Ascending aorta (tissue), 2 donors: ENCODE measurements at places on chromosomes 3 and 15.

- no peaks in the 10 kb centered on the region for H3K27me3 ChIP-seq
- no peak overlapping the region for H3K4me3 ChIP-seq
- no peak for DNase-seq
- H3K36me3 ChIP-seq = no peaks in the 10 kb centered on the region
- no peak overlapping the region for H3K27ac ChIP-seq
These were observed 551.1 kb downstream of the NAALADL2 start for GRCh38 chr3:175410251-175410650.

DNA sequence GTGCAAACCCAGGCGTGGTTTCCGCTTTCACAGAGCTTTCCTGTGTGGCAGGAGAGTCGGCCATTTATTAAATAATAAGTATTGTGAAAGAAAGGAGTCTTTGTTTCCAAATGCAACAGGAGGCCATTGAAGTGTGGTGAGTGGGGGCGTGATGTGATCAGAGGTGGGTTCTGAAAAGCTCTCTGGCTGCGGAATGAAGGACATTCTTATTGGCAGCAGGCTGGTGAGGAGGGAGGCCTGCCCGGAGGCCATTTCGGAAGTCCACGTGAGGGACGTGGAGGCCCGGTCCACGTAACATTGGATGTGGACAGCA lies 11.1 kb downstream of the ARNT2 start:
- no peaks in the 10 kb centered on the region for H3K36me3 ChIP-seq
- no peaks in the 10 kb centered on the region for H3K27me3 ChIP-seq
- H3K4me3 ChIP-seq = no peak overlapping the region
- H3K4me1 ChIP-seq = no peaks in the 10 kb centered on the region
- no peak overlapping the region for H3K27ac ChIP-seq

GRCh38 chr15:74422652-74423430 lies 10.9 kb downstream of the SEMA7A start:
- peaks cover 10% of the 10 kb centered on the region for H3K4me1 ChIP-seq
- peak; percentile 68 for DNase-seq

- H3K27me3 ChIP-seq = no peaks in the 10 kb centered on the region
- H3K36me3 ChIP-seq = no peaks in the 10 kb centered on the region
- H3K4me3 ChIP-seq = no peak overlapping the region
- peak overlapping the region; percentile 61 for H3K27ac ChIP-seq
These were observed 57.2 kb downstream of the WWTR1 start for GRCh38 chr3:149600634-149601033.

- H3K27ac ChIP-seq = no peak overlapping the region
- no peak overlapping the region for H3K4me3 ChIP-seq
- DNase-seq = no peak
- no peaks in the 10 kb centered on the region for H3K36me3 ChIP-seq
These were observed 179.3 kb upstream of the MME start for GRCh38 chr3:154900816-154901215.

DNA sequence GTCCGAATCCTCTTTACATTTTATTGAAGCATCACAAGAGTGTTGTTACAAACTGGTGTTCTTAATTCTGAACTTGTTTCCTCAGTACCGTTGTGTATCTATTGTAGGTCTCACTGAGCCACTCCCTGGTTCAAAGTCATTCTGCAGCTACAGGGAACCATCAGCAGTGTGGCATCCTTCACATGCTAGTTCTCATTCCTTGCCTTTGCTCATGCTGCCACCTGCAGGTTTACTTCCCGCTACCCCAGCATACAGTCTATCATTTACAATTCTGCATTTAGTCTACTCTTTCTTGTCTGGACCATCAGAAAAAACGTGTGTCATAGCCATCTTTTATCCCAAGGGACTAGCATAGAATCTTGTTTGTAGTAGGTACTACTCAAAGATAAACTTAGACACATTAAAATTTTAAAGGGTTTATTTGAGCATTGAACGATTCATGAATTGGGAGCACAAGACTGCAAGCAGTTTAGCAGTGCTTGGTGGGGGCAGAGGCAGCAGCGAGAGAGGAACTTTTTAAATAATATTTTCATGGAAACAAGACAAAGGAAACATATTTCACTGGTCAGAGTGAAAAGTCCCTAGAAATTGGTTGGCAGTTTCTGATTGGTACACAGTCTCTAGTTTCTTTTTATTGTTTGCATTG lies 402.1 kb downstream of the CADM2 start:
- H3K4me3 ChIP-seq = no peak overlapping the region
- no peak for DNase-seq
- no peaks in the 10 kb centered on the region for H3K27me3 ChIP-seq
- H3K4me1 ChIP-seq = no peaks in the 10 kb centered on the region
- no peaks in the 10 kb centered on the region for H3K36me3 ChIP-seq

DNA sequence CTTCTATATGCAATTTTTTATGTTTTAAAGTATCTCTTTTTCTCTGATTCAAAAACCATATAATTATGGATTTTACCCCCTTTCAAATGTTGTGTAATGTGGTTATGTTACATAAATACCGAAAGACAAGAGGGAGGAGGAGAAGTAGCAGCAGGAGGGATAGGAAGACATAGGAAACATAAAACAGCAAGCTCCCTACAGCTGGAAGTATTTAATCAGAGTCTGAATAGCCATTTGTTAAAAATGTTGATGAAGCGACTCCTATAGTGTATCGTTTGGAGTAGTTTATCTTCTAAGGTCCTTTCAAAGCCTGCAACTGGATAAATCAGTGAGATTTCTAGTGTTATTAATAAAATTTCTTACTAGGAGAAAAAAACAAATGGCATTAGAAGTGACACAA lies 598.1 kb upstream of the GOLIM4 start:
- H3K36me3 ChIP-seq = no peaks in the 10 kb centered on the region
- no peaks in the 10 kb centered on the region for H3K4me1 ChIP-seq
- no peak for DNase-seq
- no peak overlapping the region for H3K27ac ChIP-seq

GRCh38 chr3:135161425-135161824 lies 366.4 kb downstream of the EPHB1 start:
- no peaks in the 10 kb centered on the region for H3K36me3 ChIP-seq
- no peak overlapping the region for H3K4me3 ChIP-seq
- H3K4me1 ChIP-seq = no peaks in the 10 kb centered on the region
- no peaks in the 10 kb centered on the region for H3K27me3 ChIP-seq

- no peak for DNase-seq
- peak overlapping the region; percentile 56 for H3K27ac ChIP-seq
- H3K36me3 ChIP-seq = no peaks in the 10 kb centered on the region
- H3K4me3 ChIP-seq = no peak overlapping the region
- no peaks in the 10 kb centered on the region for H3K27me3 ChIP-seq
These were observed 17.9 kb upstream of the TM4SF1 start for GRCh38 chr3:149395107-149396089.

DNA sequence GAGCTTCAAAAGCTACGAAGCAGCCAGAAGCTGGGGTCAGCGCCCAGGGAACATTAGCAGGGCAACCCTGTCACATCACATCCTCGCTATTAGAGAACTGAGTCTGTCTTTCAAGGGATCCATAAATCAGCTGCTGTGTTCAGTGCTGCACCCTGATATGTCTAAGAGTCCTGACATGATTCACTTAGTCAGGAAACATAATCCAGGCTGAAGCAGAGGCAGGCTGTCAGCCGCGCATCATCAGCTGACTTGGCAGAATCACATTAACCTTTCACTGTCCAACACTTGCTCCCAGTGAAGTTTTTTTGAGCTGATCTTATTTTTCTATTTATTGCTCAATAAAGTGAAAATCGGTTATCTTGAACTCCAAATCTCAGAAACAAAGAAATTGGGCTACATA lies 23.5 kb downstream of the MYH15 start:
- H3K27me3 ChIP-seq = no peaks in the 10 kb centered on the region
- H3K36me3 ChIP-seq = no peaks in the 10 kb centered on the region
- H3K4me1 ChIP-seq = no peaks in the 10 kb centered on the region
- no peak overlapping the region for H3K4me3 ChIP-seq

DNA sequence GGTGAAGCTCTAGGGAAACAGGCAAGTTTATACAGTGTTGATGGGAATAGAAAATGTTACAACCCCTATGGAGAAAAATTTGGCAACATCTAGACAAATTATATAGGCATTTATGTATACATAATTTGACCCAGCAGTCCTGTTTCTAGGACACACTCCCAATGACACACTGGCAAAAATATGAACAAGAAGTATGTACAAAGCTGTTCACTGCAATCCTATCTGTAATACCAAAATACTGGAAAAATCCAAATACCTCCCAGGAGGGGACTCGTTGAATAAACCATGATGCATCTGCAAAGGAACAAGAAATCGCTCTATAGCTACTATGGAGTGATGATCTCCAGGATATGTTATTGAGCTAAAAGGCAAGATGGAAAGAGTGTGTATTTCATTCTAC lies 8.5 kb downstream of the BFSP2 start:
- no peaks in the 10 kb centered on the region for H3K36me3 ChIP-seq
- no peak for DNase-seq
- H3K27ac ChIP-seq = no peak overlapping the region
- no peaks in the 10 kb centered on the region for H3K27me3 ChIP-seq

DNA sequence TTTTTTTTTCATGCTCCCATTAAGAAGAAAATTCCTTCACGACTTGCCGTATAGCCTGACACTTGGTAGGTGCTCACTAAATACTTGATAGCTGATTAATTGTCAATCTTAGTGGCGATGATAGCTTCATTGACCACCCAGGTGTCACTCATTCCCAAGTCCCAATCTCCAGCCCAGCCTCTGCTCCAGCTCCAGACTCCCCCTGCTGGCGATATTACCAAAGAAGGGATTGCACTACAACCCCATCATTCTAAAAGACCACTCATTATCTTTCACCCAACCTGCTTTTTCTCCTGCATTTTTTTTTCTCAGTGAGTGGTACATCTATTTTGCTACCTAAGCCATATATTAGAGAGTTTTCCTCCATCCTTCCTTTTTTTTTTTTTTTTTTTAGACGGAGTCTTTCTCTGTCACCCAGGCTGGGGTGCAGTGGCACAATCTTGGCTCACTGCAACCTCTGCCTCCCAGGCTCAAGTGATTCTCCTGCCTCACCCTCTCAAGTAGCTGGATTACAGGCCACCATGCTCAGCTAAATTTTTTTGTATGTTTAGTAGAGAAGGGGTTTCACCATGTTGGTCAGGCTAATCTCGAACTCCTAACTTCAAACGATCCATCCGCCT lies 19.5 kb upstream of the COMMD2 start:
- H3K36me3 ChIP-seq = no peaks in the 10 kb centered on the region
- no peak overlapping the region for H3K27ac ChIP-seq
- DNase-seq = no peak
- no peaks in the 10 kb centered on the region for H3K27me3 ChIP-seq
- no peaks in the 10 kb centered on the region for H3K4me1 ChIP-seq
- H3K4me3 ChIP-seq = no peak overlapping the region

GRCh38 chr3:189143321-189143720 lies 28.4 kb upstream of the TPRG1 start:
- no peak for DNase-seq
- no peaks in the 10 kb centered on the region for H3K4me1 ChIP-seq
- no peak overlapping the region for H3K4me3 ChIP-seq
- no peaks in the 10 kb centered on the region for H3K27me3 ChIP-seq

DNA sequence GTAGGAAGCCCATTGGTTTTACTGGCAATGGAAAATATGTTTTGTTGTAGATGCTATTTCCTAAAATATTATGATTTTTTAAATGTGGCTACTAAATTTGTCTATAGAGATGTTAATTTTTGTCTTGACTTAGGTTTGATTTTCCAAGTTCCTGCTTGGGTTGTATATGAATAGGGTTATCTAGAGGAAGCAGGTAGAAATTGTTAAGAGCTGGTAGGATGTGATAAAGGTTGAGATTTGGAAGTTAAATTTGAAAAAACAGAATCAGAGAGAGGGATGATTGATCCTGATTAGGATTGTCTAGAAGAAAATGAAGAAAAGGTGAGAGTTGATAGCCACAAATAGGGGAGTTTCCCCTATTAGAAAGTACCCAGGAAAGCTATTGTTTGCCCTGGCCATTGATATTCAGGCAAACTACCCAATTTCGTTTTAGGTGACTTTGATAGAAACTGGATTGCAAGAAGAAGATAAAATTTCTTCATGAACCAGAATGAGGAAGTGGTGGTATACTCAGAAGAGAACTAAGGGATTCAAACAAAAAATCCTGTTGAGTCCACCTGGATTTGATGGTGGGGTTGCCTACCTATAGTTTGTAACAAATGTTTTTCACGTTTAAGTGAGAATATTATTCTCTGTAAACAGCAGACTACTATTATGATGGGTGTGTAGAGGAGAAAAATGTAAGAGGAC lies 91.2 kb upstream of the PHLDB2 start:
- no peaks in the 10 kb centered on the region for H3K36me3 ChIP-seq
- H3K4me1 ChIP-seq = peaks cover 45% of the 10 kb centered on the region
- no peak overlapping the region for H3K27ac ChIP-seq
- H3K27me3 ChIP-seq = no peaks in the 10 kb centered on the region
- no peak overlapping the region for H3K4me3 ChIP-seq

DNA sequence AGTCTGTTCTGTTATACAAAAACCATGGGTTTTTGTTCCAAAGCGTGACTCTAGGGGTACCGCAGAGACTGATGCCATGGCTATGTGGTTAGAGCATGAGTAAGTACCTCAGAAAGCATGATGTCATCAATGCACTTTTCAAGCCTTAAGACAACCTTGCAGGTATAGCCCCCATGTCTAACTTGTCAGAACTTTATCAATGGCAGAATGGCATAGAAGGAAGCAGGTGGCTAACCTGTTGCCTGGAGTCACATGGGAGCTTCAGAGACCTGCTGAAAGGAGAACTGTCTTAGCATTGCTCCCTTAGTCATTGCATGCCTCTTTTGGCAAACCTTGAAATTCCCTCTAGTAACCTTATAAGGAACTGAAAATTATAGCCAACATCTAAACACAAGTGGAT lies 52.5 kb downstream of the EOMES start:
- no peaks in the 10 kb centered on the region for H3K27me3 ChIP-seq
- H3K36me3 ChIP-seq = no peaks in the 10 kb centered on the region
- H3K4me3 ChIP-seq = no peak overlapping the region
- no peak for DNase-seq
- H3K4me1 ChIP-seq = no peaks in the 10 kb centered on the region

DNA sequence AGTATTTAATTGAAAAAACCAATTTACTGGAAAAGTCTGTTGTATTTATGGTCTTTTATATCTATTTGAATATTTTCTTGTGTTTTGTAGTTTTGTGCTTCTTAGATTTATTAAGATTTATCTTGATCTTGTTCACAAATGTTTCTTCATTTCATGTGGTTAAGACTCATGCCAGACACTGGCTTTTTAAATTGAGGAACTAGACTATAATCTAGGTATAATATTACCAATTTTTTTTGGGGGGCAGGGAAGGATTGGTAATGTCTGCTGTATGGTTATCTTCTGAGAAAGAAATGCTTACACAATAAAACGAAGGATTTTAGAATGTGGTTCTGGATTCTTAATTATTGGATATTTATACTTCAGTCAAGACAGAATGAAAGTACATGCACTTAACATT lies 24.9 kb downstream of the AP4E1 start:
- H3K27me3 ChIP-seq = no peaks in the 10 kb centered on the region
- H3K36me3 ChIP-seq = peaks cover 17% of the 10 kb centered on the region
- no peak for DNase-seq
- H3K4me3 ChIP-seq = no peak overlapping the region
- H3K27ac ChIP-seq = no peak overlapping the region

GRCh38 chr3:33186524-33187367 lies 31.9 kb downstream of the SUSD5 start:
- no peaks in the 10 kb centered on the region for H3K4me1 ChIP-seq
- no peak overlapping the region for H3K4me3 ChIP-seq
- no peaks in the 10 kb centered on the region for H3K27me3 ChIP-seq
- DNase-seq = no peak
- H3K27ac ChIP-seq = peak overlapping the region; percentile 16
